HEK293T (cell line): ENCODE measurements at places on chromosomes 4 and X.

DNA sequence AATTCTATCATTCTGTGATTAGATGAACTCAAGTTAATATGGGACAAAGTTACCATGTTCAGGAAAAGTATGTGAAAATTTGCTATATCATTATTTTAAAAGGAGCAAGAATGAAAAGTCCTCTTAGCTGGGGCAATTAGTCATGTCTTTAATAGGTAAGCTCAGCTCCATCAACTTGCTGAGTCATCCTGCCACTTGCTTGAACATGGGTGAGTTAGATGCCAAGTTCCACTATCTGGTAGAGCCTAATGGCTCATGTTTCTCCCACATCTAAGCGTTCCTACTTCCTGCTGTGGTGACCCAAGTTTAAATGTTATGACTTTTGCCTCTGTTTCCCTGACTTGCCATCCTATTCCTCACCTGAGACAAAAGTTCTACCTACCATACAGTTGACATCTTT, 276.8 kb downstream of the ZNF674 start:
- no peak for DNase-seq

- no peak for DNase-seq
These were observed 1630.0 kb downstream of the STIM2 start for GRCh38 chr4:28490669-28491068.

GRCh38 chr4:19657856-19658255, 593.8 kb upstream of the SLIT2 start:
- DNase-seq, result no peak

DNA sequence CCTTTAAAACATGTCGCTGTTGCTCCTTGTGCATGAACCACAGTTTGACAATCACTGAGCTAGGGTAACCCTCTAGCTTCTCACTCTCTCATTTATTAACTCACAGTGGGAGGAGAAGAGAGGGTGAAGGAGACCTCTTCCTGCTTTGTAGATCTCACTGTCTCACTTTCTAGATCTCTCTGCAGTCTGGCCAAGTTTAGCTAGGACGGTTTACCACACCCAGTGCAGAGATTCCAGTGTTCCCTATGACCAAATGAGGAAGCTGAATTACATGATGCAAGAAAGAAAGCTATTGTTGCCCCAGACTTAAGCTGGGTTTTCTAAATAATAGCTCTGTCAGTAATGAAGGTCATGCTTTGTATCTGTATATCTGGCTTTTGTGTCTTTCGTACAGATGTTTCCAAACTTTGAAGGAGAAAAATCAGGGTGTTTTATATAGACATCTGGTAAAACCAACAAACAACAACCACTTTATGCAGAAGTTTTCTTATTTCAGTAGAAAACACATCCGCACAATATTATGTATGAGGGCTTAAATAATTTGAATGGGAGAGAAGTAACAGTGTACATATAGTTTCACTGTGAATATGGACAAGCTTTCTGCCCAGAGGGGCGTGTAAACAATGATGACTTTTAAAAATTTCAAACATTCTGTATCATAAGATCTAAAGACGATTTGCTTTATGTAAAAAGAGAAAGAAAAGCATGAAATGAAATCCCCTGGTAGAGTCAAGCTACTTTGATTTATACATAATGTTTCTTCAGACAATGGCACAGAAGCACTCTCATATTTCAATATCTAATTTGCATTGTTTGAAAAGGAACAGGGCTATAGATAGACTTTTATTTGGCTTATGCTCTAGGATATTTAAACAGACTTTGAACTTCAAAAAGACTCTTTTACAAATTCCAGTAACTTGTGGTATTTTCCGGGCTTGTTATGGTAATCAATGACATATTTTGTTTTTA, 582.3 kb downstream of the FSTL5 start:
- no peak for DNase-seq

- DNase-seq, result no peak
These were observed 339.8 kb upstream of the GATB start for GRCh38 chr4:152100379-152101201.

- DNase-seq, result no peak
These were observed 820.3 kb upstream of the PCDH10 start for GRCh38 chr4:132328761-132329160.

GRCh38 chr4:10118048-10119004, 1.7 kb upstream of the WDR1 start:
- no peak for DNase-seq

DNA sequence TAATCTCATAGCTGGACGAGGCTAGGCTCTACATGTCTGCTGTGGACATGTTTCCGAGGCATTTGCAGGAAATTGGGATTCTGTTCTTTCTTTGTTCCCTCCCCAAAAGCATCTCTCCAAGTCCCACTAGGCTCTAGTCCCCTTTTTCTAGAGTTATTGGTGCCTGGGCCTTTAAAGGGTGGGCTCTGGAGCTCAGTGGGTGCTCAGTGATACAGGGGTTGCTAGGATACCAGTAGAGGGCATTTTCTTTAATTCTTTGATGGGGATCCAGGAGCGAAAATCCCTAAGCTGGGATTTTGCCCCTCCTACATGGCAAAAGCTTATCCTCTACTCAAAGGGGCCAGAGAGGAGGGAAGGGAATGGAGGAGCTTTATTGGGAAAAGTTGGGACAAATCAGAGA, 34.2 kb downstream of the ARHGEF9 start:
- no peak for DNase-seq

GRCh38 chrX:49277535-49277830, 7.9 kb downstream of the PPP1R3F start:
- no peak for DNase-seq

DNA sequence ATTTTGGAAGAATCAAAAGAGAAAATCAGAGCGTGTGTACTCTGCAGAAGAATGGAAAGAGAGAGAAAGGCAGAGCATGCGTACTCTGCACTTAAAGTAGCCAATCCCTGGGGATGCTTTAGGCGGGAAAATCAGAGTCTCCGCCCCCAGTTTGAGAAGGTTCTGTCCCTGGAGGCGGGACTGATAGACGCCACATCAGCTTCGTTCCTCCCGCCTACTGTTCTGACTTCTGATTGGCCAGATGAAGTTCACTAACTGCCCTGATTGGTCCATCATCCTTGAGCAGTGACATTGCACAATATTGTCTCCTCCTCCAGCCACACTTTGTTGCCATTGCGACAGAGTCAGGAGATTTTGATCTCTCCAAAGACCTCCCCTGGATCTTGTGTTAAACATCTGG, 23.8 kb downstream of the SSX1 start:
- peak; percentile 8 for DNase-seq

DNA sequence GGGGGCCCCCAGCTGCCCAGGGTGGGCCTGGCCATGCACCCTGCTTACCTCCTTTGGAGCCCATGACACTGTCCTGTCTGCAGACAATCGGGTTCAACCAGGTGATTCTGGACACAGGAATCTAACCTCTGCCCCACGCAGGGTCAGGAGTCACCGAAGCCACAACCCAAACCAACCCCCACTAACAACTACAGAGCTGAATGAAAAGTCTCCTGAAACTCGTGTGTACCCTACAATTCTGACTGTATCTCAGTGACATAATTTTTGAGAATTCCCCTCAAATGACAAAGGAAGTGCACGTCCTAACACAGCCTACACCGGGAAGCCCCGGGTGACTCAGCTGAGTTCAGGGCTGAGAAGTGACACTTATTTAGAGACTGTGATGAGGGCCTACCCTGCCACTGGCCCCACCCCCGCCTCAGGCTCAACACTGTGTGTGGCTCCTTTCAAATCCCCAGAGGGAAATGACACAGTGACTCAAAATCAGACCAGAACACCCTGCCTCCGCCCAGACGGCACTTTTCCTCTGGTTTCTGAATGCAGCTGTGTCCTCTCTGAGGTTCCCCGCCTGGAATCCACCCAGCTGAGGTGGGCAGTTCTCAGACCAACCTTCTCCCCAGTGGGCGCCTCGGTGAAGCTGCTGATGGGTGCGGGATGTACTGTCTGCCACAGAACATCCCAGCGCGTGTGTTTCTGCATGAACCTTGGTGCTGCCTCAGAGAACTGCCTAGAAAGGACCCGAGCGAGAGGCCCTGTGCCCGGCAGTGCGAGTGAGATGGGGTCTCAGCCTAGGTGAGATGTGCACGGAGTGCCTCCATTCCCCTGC, 9.9 kb downstream of the TNIP2 start:
- no peak for DNase-seq

- no peak for DNase-seq
These were observed 2.1 kb upstream of the TMEM165 start for GRCh38 chr4:55393461-55394320.

- DNase-seq, result no peak
These were observed 162.9 kb upstream of the USP9X start for GRCh38 chrX:40922307-40922706.

GRCh38 chr4:120418146-120418545, 351.5 kb upstream of the MAD2L1 start:
- no peak for DNase-seq

DNA sequence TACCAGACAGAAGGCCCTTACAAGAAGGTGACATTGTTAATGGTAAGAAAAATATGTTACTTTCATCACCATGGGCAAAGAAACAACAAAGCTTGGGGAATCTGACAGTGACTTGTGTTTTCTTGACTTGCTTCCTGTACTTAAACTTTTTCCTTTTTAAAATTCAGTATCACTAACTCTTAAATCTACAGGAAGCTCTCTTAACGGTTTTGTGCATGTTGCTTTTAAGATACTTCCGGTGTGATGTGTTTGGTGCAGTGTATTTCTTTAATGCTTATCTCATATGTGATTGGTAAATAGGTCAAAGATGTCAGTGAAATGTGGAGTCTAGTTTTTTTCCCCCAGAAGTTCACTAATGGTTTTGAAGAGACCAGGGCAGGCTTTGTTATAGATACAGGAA, 45.2 kb downstream of the ADH5 start:
- no peak for DNase-seq

DNA sequence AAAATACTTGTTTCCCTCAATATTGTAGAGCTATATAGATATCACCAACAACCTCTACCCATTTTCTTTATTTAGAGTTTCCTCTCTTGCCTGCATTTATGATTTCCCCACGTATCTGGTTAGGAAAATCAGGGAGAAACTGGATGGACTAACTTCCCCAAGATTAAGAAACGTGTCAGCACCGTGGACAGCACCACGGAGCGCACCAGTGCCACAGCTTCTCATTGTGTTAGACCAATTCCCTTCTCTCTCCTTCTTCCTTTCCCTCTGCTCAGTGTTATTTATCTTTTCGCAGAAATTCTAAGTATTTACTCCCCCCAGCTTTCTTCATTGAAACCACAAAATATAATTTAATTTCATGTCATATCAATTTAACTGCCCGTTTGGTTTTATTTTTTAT, 568.6 kb upstream of the BOD1L1 start:
- peak; percentile 7 for DNase-seq

GRCh38 chr4:153618833-153619232, 65.2 kb upstream of the TLR2 start:
- no peak for DNase-seq

DNA sequence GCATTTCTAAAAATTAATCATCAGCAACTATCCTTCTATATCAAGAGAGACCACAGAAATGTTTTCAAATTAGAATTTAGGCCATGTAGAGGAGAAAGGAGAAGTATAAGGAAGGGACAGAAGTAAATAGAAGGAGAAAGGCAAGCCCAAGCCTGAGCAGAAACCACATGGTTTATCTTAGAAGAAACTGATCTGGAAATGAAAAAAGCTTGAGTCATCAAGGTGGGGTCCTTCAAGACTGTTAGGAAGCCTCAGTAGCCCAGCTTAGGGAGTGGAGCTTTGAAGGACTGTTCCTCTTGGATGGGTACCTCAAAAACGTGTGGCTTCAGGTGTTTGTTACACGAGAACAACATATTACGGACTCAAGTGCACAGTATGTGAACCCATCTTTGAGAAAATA, 4.5 kb downstream of the BMX start:
- no peak for DNase-seq

- DNase-seq, result no peak
These were observed 94.9 kb downstream of the BMPR1B start for GRCh38 chr4:94852616-94853015.

- peak; percentile 70 for DNase-seq
These were observed 19.2 kb upstream of the WFS1 start for GRCh38 chr4:6250235-6250983.

DNA sequence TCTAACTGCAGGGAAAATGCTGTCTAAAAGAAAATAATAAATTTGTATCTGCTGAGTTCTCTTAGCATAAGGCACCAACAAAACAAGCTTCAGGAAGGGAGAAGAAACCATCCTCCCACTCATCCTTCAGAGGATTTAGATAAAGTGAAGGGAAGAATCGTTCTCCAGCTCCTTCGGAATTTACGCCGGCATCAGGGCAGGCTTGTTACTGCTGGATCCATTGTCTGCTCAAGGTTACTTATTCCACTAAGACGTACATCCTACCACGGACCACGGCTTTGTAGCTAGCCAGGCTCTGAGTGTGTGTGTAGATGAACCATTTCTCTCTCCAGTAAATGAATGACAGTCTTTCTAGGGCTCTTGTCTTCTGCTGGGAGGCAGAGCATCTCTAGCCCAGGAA, 60.4 kb downstream of the HAND2 start:
- no peak for DNase-seq

GRCh38 chr4:105632599-105632998, 75.9 kb downstream of the INTS12 start:
- DNase-seq, result no peak

DNA sequence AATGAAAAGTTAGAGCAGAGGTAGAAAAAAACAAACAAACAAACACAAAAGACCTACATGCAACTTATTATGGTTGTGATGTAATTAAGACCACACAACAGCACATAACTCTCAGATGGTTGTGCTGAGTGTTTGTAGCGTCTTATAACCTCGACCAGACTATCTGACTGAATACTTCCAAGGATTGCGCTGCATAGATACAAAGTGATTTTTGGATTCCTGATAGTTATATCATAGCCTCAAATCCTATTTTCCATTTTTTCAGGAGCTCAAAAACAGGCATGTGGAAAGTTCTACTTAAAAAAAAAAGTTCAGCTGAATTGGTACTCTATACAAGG, 236.1 kb downstream of the SPRY1 start:
- DNase-seq, result no peak

GRCh38 chr4:8549352-8549931, 30.8 kb upstream of the GPR78 start:
- DNase-seq, result no peak

DNA sequence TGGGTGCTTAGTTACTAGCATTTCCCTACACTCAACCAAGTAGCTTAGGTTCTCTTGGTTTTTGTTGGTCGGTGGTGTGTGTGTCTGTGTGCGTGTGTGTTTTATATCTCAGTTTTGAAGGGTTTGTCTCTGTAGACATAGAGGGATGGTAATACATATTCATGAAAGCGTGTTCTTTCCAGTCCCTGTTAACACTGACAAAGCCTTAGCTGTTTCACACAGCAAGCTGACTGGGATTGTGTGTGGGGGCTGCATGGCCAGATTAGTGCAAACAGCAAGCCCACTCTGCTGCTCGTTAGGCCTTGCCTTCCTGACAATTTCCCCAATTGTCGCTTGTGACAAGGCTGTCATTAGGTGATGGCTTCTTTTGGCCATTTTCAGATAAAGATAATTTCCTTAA, 43.9 kb downstream of the ALPK1 start:
- DNase-seq, result no peak
